ENCODE measurements at places on chromosomes 11 and 22. TPM values are rescaled to one million over a fixed set of nuclear protein-coding genes. Genes with fewer than 3 reads are reported as not detected.
A peak's percentile ranks its signal among the peaks of the same experiment; 100 is the strongest.

DNA sequence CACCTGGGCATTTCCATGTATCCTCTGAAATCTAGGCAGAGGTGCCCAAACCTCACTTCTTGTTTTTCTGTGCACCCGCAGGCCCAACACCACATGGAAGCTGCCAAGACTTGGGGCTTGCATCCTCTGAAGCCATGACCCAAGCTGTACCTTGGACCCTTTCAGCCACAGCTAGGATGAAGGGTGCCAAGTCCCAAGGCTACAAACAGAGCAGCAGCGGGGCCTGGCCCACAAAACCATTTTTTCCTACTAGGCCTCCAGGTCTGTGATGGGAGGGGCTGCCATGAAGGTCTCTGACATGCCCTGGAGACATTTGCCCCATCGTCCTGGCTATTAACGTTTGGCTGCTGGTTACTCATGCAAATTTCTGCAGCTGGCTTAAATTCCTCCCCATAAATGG lies 20.4 kb upstream of the EIF4G2 start:
- no peaks in the 10 kb centered on the region for H3K27me3 ChIP-seq
- H3K36me3 ChIP-seq, result no peaks in the 10 kb centered on the region
- no peak for DNase-seq
- no peak overlapping the region for H3K4me3 ChIP-seq
- no peak overlapping the region for H3K27ac ChIP-seq

DNA sequence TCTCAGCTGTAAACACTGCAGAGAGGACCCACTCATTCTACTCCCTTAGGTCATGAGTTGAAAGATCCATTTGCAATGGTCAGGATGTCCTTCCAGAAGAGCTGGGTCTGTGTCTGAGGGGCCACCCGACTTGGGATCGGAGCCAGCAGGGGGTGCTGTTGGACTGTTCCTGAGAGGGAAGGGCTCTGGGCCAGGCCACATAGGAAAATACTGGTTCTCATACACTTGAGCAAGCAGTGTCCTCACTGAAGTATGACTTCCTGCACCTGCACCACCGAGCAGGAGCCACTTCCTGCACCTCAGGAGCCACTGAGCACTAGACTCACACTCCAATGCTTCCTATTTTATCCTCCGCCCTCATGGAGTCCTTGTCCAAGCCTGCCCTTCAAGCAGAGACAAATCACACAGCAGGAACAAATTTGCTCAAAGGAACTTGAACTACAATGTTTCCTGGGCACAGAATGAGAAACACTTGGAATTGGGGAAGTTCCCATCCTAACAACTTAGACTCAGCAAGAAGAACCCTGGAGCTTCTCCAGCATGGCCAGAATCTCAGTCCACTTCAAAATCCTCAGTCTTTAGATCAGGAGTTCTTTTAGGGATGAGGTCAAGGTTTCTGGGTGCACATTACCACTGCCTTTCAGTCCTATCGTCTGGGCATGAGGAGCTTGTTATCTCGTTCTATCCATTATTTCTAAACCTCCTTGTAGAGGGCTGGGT lies 36.6 kb upstream of the VPREB1 start:
- no peaks in the 10 kb centered on the region for H3K36me3 ChIP-seq
- no peak overlapping the region for H3K27ac ChIP-seq
- DNase-seq, result peak; percentile 68
- H3K4me3 ChIP-seq, result no peak overlapping the region
- H3K4me1 ChIP-seq, result peaks cover 11% of the 10 kb centered on the region

Gene ANO5
- 1.3 TPM for total RNA-seq

GRCh38 chr22:17773606-17774205 lies 563 bp downstream of the BID start:
- DNase-seq, result peak; percentile 34
- H3K4me3 ChIP-seq, result peak overlapping the region; percentile 52
- H3K4me1 ChIP-seq, result peaks cover 13% of the 10 kb centered on the region
- H3K27me3 ChIP-seq, result no peaks in the 10 kb centered on the region

DNA sequence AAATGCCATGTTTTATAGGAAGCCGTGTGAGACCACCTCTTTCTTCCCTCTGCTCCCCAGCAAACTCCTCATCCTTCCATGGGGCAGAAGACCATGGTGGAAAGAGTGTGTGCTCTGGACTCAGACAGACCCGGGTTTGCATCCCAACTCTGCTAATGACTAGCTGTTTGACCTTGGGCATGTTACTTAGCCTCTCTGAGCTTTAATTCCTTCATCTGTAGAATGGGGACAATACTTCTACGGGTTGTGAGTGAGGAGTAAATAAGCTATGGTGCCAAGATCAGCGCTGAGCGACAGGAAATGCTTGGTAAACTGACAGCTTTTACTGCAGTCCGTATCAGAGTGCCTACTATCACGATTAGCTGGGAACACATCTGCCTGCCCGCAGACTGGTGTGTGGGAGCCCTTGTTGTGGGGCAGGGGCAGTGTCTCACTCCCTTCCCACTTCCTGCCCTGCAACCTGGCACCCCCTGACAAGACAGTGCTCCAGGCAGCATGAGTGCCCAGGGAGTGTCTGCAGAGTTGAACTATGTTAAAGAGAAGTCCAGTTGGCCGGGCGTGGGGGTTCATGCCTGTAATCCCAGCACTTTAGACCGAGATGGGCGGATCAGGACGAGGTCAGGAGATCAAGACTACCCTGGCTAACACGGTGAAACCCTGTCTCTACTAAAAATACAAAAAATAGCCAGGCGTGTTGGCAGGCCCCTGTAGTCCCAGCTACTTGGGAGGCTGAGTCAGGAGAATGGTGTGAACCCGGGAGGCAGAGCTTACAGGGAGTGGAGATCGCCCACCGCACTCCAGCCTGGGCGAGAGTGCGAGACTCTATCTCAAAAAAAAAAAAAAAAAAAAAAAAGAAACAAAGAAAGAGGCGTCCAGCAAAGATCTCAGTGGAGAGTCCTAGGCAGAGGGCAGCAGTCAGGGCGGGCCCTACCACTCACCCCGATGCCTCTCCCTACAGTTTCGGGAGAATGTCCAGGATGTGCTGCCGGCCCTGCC lies 2.2 kb downstream of the SEC14L2 start:
- H3K27me3 ChIP-seq, result no peaks in the 10 kb centered on the region
- peaks cover 16% of the 10 kb centered on the region for H3K4me1 ChIP-seq
- no peak for DNase-seq
- H3K36me3 ChIP-seq, result peaks cover 9% of the 10 kb centered on the region
- H3K27ac ChIP-seq, result no peak overlapping the region

- no peak overlapping the region for H3K4me3 ChIP-seq
- no peak overlapping the region for H3K27ac ChIP-seq
- no peaks in the 10 kb centered on the region for H3K36me3 ChIP-seq
- no peaks in the 10 kb centered on the region for H3K27me3 ChIP-seq
- DNase-seq, result peak; percentile 74
Observed at GRCh38 chr22:29154364-29155048, 51.2 kb upstream of the EMID1 start.

- DNase-seq, result peak; percentile 91
- H3K36me3 ChIP-seq, result no peaks in the 10 kb centered on the region
- peak overlapping the region; percentile 3 for H3K4me3 ChIP-seq
- H3K4me1 ChIP-seq, result peaks cover 29% of the 10 kb centered on the region
- no peaks in the 10 kb centered on the region for H3K27me3 ChIP-seq
Observed at GRCh38 chr11:3841426-3842350, 929 bp upstream of the RHOG start.

- H3K27me3 ChIP-seq, result no peaks in the 10 kb centered on the region
- H3K4me3 ChIP-seq, result no peak overlapping the region
- H3K36me3 ChIP-seq, result no peaks in the 10 kb centered on the region
- no peak for DNase-seq
- no peak overlapping the region for H3K27ac ChIP-seq
- no peaks in the 10 kb centered on the region for H3K4me1 ChIP-seq
Observed at GRCh38 chr22:47547881-47548650, 785.6 kb downstream of the TBC1D22A start.

GRCh38 chr11:111387363-111387762 lies 8.3 kb upstream of the POU2AF1 start:
- H3K27me3 ChIP-seq, result no peaks in the 10 kb centered on the region
- no peak for DNase-seq
- H3K4me1 ChIP-seq, result no peaks in the 10 kb centered on the region

DNA sequence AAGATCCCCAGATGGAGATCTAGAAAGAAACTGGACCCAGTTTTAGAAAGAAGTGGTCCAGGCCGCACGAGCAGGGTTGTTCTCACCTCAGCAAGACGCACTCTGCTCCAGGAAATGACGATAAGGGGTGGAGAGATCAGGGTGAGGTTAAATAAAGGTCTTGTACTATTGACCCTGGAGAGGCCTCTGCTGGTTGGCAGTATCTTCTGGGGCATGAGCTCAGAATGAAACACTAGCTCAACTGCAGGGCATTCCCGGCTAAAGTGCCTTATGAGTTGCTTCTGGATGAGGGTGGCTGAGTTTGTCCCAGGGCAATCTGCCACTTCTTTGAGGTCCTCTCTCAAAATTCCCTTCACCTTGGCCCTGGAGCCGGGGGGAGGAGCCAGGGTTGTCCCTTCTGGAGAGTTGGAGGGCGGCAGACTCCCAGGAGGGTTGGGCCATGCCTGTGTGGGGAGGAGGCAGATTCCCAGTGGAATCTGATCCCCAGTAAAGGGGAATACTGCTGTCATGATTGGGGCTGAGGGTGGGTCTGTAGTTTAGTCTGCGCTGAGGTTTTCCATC lies 10.9 kb downstream of the USP2 start:
- no peaks in the 10 kb centered on the region for H3K4me1 ChIP-seq
- no peaks in the 10 kb centered on the region for H3K36me3 ChIP-seq

DNA sequence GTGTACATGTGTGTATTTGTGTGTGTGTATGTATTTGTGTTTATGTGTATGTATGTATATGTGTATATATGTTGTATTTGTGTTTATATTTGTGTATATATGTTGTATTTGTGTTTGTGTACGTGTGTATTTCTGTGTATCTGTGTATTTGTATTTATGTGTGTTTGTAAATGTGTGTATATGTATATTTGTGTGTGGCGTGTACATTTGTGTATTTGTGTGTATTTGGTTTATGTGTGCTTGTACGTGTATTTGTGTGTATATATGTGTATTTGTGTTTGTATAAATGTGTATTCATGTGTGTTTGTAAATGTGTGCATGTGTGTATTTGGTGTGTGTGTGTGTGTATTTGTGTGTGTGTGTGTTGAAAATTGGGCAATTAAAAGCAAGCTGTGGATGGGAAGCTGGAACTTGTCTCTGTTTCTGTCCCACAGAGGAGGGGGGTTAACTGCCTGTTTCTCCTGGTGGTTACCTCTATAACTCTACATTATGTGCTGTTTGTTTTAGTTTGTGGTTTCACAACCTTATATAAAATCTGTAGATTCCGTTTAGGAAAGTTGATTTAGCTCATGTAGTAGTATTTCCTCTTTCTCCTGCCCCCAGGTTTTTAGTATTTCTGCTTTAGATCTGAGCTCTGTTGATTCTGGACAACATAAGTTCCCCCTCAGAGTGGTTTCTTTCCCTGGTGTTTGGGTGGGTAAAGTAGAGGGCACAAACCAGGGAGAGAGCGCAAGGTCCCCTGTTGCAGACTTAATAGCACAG lies 28.9 kb downstream of the AP2A2 start:
- no peaks in the 10 kb centered on the region for H3K27me3 ChIP-seq
- no peaks in the 10 kb centered on the region for H3K36me3 ChIP-seq
- DNase-seq, result no peak
- H3K4me1 ChIP-seq, result no peaks in the 10 kb centered on the region
- H3K27ac ChIP-seq, result no peak overlapping the region
- no peak overlapping the region for H3K4me3 ChIP-seq

- DNase-seq, result no peak
- no peaks in the 10 kb centered on the region for H3K4me1 ChIP-seq
Observed at GRCh38 chr11:92149996-92150395, 74.6 kb upstream of the FAT3 start.

DNA sequence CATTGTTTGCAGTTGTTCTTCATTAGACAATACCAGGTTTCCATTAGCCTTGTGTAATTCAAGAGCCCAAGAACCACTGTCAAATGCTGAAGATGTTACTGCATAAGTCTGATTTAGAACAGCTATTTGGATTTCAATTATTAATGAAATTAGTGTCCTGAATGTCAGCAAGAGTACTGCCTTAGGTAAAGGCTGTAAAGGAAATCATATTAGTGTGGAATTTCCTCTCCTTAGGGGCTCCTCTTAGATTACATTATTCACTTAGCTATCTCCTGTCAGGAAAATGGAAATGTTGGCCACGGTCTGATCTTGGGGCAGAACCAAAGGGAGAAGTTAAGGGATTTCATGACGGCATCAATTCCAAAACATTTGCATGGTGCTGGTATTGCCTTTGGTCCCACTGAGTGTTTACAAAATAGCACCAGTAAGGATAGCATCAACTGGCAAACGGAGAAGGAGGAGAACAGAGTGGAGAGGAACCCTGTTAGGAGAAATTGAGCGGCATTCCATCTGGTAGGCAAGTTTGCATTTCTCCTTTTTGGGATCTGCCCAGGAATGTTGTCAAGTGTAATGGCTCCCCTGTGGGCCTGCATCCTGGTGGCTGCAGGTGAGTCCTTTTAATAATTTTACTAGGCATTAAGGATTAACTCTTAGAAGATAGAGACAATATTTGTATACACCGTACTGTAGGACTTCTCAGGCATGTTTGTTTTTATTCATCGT lies at the start of gene HTR3B:
Gene HTR3B (plus strand): TSS at position 418 of the 723 bp plus-strand sequence. CDS start 138 bp downstream, at position 556.
- peaks cover 18% of the 10 kb centered on the region for H3K27me3 ChIP-seq
- DNase-seq, result no peak
- H3K27ac ChIP-seq, result no peak within 1 kb of the TSS
- no peaks in the 10 kb centered on the region for H3K4me1 ChIP-seq
- H3K36me3 ChIP-seq, result no peaks in the 10 kb centered on the region

Gene CEP57
- 35.2 TPM for total RNA-seq

DNA sequence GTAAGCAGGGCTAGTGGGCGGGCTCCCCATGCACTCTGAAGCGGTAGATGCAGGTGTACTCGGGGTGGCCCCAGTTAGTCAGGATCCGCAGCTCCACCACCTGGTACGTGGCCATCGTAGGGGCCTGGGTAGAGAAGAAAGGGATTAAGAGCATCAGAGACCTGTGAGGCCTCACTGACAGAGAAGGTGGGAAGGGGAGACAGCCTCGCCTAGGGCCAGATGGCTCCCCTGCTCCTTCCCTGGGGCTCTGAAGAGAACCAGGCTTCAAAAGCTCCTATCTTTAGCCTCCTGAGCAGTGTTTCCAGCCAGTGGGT lies 19.6 kb downstream of the SUN2 start:
- no peak overlapping the region for H3K27ac ChIP-seq
- H3K4me1 ChIP-seq, result no peaks in the 10 kb centered on the region
- no peaks in the 10 kb centered on the region for H3K27me3 ChIP-seq
- H3K36me3 ChIP-seq, result peaks cover 61% of the 10 kb centered on the region
- H3K4me3 ChIP-seq, result no peak overlapping the region

GRCh38 chr11:95739108-95739938 lies 50.3 kb downstream of the FAM76B start:
- no peak overlapping the region for H3K27ac ChIP-seq
- no peak for DNase-seq
- no peaks in the 10 kb centered on the region for H3K36me3 ChIP-seq
- H3K4me3 ChIP-seq, result no peak overlapping the region

DNA sequence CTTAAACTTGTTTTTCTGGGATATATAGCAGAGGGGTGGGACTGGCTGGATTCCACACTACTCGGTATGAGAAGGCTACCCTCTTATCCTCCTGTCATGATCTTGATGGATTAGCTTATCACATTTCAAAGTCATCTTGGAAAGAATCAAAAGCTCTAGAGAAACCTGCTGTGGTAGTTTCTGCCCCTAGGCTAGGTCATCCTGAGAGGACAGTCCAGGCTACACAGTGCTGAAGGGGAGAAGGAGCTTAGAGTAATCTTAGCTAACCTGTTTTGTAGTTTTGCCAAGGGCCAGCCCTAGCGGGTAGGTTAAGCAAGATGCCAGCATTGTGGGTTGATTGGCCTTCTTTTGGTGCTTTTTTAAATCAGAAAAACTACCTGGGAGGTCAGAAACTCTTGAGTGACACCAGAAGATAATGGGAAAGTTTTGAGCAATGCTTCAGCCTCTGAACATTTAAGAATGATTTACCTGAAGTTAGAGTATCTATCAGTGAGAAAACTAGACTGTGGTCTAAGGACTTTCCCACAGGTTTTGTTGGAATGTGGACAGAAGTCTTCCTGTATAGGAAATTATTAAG lies 21.3 kb downstream of the PIWIL4 start:
- H3K4me1 ChIP-seq, result peaks cover under 1% of the 10 kb centered on the region
- DNase-seq, result no peak
- no peak overlapping the region for H3K4me3 ChIP-seq
- no peak overlapping the region for H3K27ac ChIP-seq
- no peaks in the 10 kb centered on the region for H3K36me3 ChIP-seq

Data from endothelial cell of umbilical vein (primary cell).